ENCODE measurements at places on chromosomes 5 and 9.
A peak's percentile ranks its signal among the peaks of the same experiment; 100 is the strongest.

- no peak for DNase-seq
Observed at GRCh38 chr5:78808818-78809217, 160.2 kb upstream of the LHFPL2 start.

GRCh38 chr5:124742983-124743601, 3.3 kb downstream of the ZNF608 start:
- DNase-seq = peak; percentile 87

- peak; percentile 68 for DNase-seq
Observed at GRCh38 chr5:73482383-73483136, 15.7 kb upstream of the BTF3 start.

- no peak for DNase-seq
Observed at GRCh38 chr9:89527084-89527483, 29.2 kb upstream of the SEMA4D start.

DNA sequence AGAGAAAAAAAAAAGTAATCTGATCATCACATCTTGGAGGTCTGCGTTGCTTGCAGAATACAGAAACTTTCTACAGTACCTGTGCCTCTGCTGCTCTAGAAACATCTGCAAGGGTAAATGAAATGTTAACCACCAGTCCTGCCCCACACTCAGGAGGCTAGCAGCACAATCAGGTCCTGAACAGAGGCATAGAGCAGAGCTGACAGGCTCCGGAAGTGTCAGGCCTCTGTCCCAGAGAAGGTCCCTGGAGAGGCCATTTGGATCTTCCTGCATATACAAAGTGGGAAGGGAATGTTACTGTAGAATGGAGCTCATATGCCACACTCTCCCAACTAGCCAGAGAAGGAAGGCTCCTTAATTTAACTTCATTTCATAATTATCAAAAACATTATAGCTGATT, 7.2 kb downstream of the NRG2 start:
- no peak for DNase-seq

- DNase-seq = no peak
Observed at GRCh38 chr5:38927470-38927869, 81.7 kb downstream of the OSMR start.

DNA sequence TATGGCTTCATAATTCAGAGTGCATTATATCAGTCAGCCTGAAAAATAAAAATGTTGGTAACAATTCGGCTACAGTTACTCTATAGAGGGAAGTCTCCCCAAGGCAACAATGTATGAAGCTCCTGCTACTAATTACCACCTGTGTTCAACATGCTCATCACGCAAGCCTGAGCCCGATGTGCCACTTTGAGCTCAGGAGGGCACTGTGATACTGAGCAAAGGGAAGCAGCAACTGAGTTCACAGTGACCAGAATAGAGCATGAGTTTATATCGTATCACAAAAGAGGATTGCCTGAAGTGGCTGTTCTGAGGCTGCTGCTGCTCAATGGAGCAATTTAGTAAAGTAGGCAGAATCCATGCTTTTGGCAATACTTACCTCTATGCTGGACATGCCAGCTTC, 202.0 kb upstream of the HAPLN1 start:
- no peak for DNase-seq

DNA sequence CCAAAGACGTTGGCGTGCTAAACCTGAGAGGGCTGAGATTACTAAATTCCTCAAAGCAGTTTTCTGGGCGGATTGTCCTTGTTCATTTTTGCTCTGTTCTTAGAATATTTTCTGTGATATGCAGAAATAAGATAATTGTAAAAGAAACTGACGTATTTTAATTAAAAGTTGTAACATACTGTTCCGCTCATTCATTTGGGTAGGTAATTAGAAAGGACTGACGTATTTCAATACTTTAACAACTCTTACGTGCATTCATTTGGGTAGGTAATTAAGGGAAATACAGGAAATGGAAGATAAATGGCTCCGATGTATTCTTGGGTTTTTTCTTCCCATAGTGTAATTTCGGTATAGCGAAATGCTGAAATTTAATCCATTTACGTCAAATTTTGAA, 1.1 kb downstream of the OSTF1 start:
- DNase-seq = no peak

DNA sequence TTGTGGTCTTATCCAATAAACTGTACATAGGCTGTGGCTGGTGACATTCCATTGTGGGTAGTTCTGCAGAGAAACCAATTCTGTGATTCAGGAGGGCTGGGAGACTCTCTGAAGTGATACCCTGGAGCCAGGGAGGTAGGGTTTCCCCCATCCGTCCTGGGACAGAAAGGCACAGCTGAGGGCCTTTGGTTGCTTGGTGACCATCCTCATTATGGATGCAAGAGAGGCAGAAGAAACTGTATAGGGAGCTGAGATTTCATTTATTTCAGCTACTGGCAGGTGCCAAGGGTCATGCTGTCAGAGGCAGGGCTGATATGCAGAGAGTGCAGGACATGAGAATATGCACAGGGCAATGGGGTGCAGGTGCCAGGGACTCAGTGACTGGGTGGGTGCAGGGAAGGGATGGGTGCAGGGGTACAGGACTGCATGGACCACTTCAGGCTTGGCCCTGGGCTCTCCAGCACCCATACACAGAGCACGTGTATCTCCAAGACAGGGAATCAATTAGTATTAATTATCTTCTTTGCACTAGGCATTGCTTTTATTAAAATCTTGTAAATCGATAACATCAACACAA, 236.5 kb downstream of the ICE1 start:
- DNase-seq = no peak

GRCh38 chr9:128218518-128219389, 15.6 kb downstream of the DNM1 start:
- peak; percentile 43 for DNase-seq

GRCh38 chr9:89478821-89479668, 18.9 kb downstream of the SEMA4D start:
- no peak for DNase-seq

DNA sequence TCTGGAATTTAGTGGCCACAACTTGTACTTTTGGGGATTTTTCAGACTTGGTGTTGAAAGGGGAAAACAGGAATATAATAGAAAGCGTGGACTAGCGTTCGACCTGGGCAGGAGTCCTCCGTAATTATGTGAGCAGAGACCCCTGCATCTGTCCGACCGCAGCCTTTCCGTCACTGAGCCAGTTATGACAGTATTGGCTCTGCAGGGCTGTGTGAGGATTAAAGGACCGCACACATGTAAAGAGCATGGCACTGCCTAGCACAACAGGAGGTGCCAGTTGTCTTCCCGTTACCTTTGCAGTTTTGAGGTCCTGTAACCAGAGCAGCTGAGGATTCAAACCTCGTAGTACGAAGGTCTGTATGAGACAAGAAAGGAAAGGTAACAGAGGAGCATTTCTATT, 1.2 kb downstream of the B4GALT7 start:
- no peak for DNase-seq

DNA sequence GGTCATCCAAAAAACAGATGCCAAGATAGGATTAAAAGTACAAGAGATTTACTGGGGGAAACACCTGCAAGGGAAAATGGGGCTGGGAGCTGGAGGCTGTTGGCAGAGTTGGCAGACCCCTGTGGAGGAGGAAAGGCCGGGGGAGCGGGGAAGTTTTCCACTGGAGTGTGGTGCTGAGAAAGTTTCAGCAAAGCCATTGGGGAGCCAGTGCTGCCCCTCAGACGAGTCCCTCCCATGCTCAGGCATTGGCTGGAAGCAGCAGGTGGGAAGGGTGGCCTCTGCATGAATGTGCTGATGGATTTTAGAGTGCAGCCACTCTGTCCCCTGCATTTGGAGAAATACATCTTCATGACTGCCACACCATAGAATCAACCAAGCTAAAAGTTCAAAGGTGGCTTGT, 52.8 kb downstream of the TTC1 start:
- no peak for DNase-seq

DNA sequence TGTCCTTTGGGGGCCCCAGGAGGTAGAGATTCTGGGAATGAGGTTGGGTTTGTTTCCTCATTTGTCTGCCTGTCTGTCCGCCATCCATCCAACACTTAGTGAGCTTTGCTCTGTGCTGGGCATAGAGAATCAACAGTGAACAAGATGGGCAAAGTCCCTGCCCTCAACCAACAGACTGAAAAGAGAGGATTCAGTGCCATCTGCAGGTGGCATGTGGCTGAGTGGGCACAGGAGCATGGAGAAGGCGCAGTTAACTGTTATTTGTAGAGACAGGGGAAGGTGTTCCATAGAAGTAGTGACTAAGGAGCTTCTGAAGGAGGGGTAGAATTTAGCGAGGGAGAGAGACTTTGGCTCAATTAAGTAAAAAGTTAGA, 23.1 kb downstream of the POLR1E start:
- DNase-seq = no peak

DNA sequence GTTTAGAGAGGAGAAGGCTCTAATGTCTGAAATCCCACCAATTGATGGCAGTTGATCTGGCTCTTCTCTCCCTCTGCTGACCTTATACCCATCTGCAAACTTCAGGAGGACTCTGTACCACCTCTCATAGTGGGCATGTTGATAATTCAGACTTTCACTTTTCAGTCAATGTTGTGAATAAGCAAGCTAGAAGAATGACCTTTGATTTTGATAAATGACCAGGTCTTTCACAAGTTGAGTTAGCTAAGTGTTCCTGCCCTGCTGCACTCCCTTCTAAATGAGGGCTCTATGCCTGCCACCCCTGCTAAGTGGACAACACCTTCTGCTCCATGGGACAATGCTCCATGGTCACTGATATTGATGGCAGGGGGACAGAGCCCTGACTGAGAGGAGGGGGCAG, 74.7 kb downstream of the SPRY4 start:
- no peak for DNase-seq

- DNase-seq = peak; percentile 45
Observed at GRCh38 chr5:53161876-53162275, 52.3 kb upstream of the MOCS2 start.

DNA sequence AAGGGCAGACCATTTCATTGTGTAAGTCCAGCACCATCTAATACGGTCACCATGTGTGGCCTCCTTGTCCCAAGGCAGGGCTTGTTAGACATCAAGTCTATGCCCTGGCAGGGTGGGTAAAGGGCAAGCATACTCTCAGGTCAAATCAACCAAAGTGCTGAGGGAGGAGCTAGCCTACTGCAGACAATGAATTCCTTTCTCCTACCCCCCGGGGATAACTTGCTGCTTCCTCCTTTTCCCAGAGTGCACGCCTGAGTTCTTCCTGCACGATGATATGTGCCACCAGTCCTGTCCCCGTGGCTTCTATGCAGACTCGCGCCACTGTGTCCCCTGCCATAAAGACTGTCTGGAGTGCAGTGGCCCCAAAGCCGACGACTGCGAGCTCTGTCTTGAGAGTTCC, 71.4 kb downstream of the RFK start:
- no peak for DNase-seq

DNA sequence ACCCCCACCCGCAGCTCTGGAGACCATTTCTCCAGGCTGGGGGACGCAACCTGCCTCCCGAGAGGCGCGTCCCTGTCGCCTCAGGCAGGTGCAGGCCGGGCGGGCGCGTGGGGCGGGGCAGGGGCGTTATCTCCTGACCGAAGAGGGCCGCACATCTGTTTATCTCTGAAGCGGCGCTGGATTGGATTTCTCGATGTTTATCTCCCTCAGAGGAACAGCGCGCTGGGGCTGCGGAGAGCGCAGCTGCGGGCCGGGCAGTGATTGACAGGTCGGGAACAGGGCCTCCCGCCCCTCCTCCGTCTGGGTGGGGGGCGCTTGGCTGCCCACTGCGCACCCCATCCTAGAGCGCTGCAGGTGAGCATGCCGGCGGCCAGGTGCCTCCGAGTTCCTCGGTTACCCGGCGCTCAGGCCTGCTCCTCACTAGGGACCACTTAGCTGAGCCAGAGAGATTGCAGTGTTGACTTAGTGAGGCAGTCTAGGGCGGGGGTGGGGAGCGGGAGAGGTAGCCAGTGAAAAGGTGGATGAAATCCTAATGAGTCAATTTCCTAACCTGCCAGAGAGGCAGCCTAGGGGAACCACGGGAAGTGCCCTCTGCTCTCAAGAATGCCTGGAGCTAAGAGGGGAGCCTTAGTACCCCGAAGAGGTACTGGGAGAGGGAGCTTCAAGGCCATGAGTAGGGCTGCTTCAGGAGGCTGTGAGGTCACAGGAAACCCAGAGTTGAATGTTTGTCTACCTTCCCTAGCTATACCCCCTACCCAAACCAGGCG, 39.6 kb upstream of the TIFAB start:
- DNase-seq = no peak

GRCh38 chr9:126614088-126614454, 343 bp downstream of the LMX1B start:
- no peak for DNase-seq

DNA sequence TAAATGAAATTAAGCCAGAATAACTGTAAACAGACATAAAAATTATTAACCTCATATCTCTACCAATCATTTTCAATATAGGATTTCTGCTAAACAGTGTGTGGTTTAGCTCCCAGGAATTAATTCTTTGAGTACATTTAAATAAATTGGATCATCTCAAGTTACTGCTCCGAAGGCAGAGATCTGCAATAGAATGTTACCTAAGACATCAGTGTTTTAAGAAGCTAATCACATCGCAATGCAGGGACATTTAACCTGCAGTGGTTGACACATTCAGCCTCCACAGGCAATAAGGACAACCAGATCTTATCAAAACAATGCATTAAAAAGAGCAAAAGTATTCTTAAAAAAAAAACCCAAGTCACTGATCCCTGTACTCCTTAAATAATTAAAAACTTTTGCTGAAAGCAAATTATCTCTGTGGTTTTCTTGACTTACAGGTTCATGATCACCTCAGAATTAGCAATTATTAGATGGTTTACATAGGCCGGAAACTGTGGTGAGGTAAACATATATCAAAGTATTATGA, 45.7 kb downstream of the PRDM6 start:
- no peak for DNase-seq

DNA sequence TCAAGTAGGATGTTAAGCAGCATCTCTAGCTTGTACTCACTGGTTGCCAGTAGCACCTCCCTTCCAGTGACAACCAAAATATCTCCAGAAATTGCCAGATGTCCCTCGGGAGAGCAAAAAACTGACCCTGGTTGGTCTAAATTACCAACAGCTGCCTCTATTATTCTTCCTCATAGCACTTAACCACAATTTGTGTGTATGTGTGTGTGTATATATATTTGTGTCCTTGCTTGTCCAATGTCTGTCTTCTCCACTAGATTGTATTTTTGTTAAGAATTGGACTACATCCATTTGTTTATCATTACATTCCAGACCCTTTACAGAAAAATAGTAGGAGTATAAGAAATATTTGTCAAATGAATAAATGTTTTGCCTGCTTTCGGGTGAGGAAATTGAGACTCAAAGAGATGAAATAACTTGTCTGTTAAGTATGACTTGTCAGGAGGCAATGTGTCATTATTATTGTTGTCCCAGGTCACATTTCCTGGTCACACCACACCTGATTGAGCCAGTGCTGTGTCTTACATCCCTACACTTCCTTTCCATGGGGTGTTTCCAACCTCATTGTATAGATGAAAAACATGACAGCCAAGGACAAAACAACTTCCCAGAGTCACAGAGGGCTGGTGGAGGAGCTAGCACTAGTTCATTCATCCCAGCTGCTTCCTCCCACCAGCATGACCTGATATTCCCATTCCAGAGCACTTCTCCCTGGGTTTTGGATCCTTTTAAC, 11.4 kb upstream of the GRPEL2 start:
- DNase-seq = no peak

GRCh38 chr5:169706758-169707450, 69.8 kb downstream of the DOCK2 start:
- DNase-seq = peak; percentile 73

Data from fibroblast of upper back skin (primary cell).